NCI-H1436 (cell line): ENCODE measurements at places on chromosomes 3 and 15.

GRCh38 chr3:174439331-174440252, 419.5 kb upstream of the NAALADL2 start:
- DNase-seq, result no peak

DNA sequence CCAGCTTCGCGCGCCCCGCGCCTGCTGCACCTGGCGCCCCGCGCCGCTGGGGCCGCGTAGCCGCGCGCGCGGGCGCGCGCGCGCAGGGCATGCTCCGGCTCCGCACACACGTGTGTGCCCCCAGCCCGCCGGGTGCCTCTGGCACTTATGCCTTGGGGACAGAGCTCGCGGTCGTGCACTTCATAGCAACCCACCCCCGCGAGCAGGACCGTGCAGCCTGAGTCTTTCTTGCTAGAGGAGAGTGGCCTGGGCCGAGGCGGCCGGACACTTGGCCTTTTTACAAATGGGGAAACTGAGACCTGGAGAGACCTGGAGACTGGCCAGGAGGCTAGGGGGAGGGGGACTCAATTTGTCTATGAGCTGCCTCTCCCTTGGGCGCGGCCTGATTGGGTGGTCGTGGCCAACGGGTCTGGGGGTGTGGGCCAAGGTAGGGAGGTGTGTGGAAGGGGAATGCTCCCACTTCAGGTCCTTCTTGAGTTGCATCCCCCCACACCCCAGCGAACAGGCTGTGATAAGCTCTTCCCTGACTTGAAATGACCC, 562 bp downstream of the NBEAL2 start:
- DNase-seq, result no peak

GRCh38 chr15:76380249-76380648, 43.7 kb downstream of the ISL2 start:
- no peak for DNase-seq

DNA sequence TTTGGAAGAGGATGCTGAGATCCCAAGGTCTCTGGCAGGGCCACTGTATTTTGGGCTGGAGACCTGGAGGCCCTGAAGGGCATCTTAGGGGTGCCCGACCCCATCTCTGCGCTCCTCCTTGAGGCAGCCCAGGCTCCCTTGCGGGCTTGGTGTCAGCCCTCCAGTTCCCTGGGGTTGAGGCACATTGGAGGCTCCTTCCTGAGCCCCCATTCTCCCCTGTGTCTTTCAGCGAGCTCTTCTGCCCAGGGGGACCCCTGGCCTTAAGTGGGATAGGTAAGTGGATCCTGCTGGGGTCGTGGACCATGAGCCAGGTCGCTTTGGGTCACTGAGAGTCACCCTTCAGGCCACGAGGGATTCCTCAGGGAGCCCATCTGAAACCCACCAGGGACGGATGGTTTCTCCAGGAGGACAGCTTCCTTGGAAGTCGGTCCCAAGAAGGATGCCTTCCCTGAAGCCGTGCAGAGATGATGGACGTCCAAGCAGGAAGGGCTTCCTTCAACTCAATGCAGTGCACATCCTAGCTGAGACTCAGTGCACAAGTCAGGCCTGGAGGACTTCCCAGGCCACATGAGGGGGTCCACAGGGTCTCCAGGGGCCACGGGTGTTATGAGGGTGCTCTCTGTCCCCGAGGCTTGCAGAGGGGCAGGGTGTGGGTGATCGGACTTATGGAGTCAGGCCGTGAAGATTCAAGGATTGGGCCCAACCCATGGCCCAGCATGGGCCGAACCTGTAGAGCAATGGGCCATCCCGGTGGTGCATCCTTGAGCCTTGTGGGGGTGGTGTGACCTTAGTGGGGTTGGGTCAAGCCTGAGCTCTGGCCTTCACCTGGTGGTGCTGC, 224.3 kb downstream of the SNRPN start:
- no peak for DNase-seq

DNA sequence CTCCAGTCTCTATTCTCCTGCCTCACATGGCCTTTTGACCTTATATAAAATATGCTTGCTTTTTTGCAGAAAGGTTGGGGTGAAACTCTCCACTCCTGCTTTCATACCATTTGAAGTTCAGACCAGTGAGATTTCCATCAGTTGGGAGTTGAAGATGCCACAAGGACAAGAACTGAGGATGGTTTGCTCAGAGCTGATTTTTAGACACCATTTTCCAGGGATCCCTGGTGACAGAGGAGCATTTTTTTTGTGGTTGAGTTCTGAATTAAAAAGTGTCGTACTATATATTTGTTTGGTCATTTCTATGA, 8.8 kb upstream of the TM4SF1 start:
- no peak for DNase-seq

DNA sequence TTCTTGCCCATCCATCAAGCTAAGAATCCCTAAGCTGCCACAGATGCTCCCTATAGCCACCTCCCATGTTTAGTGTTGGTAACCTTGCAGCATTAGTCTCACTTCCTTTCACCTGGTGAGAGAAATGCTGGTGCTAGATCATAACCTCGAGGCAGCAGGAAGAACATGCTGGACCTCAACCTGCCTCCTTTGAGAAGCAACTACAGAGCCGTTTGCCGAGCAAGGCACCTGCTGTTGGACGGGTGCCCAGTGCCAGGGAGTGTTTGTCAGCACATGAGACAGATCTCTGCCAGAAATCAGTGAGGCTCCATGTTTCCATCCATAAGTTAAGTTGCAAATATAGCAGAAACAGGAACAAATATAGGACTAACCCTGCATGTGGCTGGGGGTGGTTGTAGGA, 955.7 kb downstream of the TUSC7 start:
- DNase-seq, result peak; percentile 24
